ENCODE measurements at places on chromosomes 2 and 18. TPM values are rescaled to one million over a fixed set of nuclear protein-coding genes. Genes with fewer than 3 reads are reported as not detected.

DNA sequence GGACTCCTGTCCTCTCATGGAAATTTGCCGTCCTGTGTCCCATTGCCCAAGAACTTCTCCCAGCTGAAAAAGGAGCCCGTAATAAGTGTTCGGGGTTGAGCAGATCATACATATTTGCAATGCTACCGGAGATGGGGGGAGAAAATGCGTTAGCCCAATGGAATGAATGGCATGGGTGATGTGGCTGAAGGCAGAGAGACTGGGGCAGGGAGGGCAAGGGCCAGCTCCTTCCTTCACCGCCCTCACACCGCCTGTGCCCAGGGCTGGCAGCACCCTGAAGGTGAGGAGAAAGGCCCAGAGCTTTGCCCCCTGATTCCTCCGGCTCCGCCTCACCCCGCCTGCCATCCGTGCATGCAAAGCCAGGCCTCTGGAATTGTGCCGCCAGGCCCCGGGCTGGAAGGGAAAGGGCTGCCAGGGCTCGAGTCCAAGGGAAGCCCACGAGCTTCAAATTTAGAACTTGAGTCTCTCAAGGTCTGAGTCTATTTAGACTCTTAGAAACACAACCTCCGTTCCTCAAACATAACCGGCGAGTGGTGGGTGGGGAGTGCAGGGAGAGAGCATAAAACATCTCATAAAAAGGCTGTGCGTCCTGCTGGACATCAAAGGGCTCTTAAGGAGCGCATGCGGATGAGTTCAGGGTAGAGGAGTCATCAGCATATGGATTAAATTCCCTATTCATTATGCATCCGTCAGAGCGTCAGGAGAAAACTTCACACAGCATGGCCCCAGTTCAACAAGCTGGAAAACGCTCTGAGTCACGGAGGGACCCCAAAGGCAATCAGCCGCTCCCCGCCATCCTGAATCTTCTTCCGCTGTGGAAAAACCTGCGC is 121.7 kb upstream of the GLI2 start:
- no peak for DNase-seq

GRCh38 chr2:196610796-196611195 is 28.7 kb upstream of the CCDC150 start:
- DNase-seq, result no peak

The ZFAND2B gene
- 31.4 TPM for total RNA-seq

The GPR155 gene
- total RNA-seq, result 3.8 TPM

The HNMT gene
- not detected for total RNA-seq

The NEDD4L gene
- 41.5 TPM for total RNA-seq

The MRPL33 gene
- 66.3 TPM for total RNA-seq

The EMILIN2 gene
- 23.4 TPM for total RNA-seq

DNA sequence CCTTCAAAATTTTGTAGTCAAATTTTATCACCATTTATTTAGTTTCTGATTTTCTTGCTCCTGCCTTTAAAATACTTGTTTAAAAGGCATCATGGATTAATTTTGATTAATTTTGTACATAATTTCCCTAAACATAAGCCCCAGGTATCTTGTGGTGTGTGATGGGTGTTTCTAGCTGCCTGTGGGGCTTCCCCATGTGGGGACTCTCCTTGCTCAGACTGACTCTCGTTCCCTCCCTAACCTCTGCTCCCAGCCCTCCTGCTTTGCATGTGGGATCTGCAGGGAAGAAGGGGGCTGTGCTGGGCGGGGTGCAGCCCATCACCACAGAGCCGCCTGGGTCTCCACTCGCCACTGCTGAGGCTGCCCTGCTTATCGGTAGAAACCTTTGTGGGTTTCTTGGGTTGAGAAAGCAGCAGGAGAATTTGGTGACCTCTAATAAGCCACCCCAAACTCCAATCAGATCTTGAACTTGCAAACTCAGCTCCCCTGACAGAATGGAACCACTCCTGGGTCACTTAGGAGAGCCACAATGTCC is 72.5 kb downstream of the MRPS9 start:
- no peak for DNase-seq

- no peak for DNase-seq
These were observed 474.2 kb upstream of the MYT1L start for GRCh38 chr2:2805263-2805662.

GRCh38 chr2:74474899-74475298 is 2.4 kb upstream of the MRPL53 start:
- no peak for DNase-seq

DNA sequence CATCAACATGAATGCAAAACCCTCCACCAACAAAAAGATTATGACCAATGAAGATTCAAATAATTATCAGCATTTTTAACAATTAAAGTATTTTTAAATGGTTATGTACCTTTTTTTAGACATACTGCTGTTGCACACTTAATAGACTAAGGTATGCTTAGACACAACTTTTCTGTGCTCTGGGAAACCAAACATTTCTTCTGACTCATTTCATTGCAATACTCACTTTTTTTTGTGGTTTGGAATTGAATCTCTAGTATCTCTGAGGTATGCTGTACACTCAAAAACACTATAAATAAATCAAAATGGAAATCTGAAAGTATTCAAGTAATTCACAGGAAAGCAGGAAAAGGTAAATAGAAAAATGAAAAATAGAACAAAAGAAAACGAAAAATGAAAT is 247.9 kb upstream of the POU3F3 start:
- DNase-seq, result no peak

DNA sequence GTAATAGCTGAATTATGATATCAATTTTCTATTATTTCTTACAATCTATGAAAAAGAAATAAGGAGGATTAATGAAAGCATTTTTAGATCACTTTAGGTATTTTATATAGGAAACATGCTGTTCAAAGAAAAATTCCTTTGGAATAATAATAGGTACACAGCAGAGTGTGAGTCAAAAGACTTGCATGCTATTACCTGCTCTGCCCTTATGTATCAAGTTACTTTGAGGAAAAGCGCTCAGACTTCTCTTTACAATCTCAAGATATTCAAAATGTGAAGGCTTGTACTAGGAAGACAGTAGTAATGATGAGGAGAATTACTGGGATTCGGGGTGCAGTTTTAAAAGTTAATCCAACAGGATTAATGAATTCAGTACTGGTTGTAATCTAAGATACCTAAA is 29.1 kb upstream of the RNU4ATAC start:
- DNase-seq, result no peak

GRCh38 chr2:136116151-136116812 is 1.7 kb downstream of the CXCR4 start:
- DNase-seq, result no peak

GRCh38 chr2:47057687-47058002 is 97.5 kb downstream of the STPG4 start:
- DNase-seq, result no peak

The POLR1A gene
- total RNA-seq, result 46.6 TPM

The HOXD3 gene
- 1.4 TPM for total RNA-seq

DNA sequence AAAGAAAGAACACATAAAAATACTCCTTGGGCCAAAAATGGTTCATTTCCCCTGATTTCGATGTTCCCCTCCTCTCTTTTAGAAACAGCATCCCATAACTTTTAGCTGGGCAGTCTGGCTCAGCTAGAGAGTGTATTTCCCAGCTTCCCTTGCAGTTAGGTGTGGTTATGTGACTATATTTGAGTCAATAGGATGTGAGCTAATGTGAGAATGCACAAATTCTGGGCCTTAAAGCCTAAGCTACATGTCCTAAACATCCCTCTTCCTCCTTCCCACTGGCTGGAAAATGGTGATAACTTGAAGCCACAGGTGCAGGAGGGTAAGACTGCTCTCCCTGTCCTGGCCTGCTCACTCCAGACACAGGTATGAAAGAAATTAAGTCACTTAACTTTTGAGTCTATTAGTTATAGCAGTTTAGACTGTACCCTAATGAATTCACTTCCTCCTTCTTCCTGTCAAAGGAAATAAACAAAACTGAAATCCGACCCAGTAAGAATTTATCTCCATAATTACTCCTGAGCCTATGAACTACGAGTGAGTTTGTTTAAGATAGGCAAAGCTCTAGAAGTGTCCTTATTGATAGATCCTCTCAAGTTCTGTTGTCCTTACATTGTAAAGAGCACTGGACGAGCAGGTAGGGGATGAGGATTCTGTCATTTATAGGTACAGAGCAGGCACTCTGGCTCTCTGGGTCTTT is 177.6 kb downstream of the MTX2 start:
- no peak for DNase-seq

DNA sequence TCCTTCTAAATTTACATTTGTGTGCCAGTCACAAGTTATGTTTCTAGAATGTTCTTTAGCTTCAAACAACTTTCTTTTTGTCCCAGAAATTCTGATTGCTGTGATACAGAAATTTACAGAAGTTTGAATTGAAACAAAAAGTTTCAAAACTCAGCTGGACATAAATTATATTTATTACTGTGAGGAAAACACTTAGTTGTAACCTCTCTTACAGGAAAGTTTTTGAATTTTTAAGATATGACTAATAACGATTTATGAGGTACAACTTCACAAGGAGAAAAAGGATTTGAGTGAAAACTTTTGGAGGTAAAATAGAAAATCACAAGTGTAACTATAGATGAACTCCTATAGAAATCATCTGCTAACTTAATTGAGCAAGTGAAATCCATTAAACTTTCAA is 205.3 kb downstream of the TMEM247 start:
- DNase-seq, result no peak

DNA sequence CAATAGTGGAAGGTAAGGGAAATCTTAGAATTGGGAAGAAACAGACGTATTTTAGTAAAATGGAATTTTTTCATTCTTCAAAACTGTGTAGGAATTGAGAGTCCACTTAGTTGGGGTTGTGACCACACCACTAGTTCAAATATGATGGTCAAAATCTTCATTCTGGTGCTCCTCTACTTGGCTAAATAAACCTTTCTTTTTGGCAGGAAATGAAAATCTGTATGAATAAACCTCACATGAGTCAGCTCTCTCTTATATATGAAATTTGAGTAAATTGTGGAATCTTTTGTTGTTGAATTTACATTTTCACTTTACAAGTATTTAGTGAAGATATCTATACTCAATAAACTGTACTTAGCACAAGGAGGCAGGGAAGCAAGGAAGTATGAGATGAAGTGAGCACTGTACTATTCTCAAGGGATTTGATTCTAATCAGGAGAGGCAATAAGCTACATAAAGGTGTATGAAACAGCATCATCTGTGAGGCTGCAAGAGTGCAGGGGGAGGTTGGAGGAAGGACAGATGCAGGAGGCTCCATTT is 20.5 kb downstream of the IL18R1 start:
- DNase-seq, result no peak

GRCh38 chr2:111983478-111984212 is 71.4 kb upstream of the TMEM87B start:
- no peak for DNase-seq

DNA sequence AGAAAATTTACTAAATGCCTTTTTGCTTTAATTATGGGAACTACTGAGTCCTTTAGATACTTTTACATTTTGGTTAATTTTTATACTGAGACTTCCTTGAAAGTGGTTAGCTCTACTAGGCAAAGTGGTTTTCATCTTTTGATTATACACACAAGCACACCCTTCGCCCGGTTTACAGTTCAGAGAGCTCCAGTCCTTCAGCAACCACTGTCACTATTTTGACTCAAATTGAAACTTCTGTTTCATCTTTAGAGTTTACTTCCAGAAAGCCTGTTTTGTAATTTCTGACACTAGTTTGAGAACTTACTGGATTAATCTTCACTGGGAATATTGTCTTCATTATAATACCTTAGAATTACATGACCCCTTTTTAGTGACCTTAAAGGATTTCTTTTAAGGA is 140.3 kb upstream of the FOSL2 start:
- no peak for DNase-seq

- no peak for DNase-seq
These were observed 142.6 kb downstream of the MYT1L start for GRCh38 chr2:2188344-2188920.

DNA sequence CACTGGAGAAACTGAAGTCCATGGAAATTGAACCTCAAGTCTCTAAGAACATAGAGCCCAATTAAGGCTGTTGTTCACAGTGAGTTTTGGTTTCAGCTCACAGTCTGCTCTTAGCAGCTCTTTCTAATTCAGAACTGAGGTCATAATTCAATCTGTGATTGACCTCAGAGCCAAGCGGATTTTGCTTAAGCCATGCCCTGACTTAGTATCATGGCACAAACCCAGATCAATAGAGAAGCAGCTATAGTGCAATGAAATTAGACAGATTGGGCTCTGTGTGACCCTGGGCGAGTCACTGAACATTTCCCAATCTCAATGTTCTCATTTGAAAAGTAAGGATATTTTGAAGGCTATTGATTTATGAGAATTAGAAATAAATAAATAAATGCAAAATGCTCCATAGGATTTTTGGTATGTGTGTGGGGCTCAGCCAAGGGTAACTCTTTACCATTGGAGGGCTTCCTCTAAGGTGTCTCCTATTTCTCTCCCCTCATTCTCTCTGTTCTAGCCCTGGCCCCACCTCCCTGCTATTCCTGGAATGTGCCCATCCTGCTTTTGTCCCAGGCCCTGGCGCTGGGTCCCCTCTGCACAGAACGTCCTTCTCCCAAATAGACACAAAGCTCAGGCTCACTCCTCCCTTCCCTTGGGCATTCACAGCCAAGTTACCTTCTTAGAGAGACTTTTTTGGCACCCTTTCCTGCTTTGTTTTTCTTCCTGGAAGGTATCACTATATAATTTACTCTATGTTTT is 239.6 kb downstream of the LPIN1 start:
- DNase-seq, result no peak

GRCh38 chr2:56128235-56128634 is 55.6 kb upstream of the CCDC85A start:
- no peak for DNase-seq
